ENCODE measurements at places on chromosomes 11 and 22.
A peak's percentile ranks its signal among the peaks of the same experiment; 100 is the strongest.

GRCh38 chr22:46855681-46856080 lies 93.2 kb downstream of the TBC1D22A start:
- no peak for DNase-seq

DNA sequence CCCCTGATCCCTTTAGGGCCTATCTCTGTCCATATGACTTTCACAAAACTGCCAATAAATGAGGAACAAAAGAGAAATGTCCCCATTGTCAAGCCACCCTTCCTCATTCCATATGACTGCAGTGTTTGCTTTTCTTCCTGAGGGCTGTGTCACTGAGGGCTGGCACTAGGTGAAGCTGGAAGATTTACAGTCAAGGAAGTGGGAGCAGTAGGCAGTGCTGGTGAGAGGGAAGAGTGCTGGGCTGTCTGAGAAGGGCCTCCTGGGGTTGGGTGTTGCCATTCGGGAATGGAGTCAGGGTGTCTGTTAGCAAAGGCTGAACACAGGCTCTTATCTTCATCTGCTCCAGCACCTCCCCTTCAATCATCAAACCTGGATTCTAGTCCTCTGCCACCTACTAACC lies 30.9 kb downstream of the INSC start:
- DNase-seq, result no peak

DNA sequence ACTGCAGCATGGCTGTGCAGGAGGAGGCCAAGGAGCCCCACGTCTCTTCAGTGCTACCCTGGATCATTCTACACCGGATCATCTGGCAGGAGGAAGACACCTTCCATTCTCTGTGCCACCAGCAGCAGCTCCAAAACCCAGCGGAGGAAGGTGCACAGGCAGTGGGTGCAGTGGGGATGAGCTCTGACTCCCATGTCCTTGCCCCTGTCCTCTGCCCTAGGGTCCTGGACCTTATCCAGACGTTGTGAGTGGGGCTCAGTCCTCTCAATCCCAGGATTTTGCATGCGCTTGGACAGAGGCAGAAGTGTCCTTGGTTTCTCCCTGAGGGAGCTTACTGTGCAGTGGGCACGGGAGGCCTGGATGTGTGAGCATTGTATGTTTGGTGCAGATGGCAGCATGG lies 61.3 kb downstream of the CABIN1 start:
- no peak for DNase-seq

GRCh38 chr11:128956401-128957201 lies 13.9 kb upstream of the TP53AIP1 start:
- peak; percentile 75 for DNase-seq

GRCh38 chr11:313787-314553 lies at the start of gene IFITM1:
Gene IFITM1, plus strand, starts transcription at chr11:314040. Its CDS starts 131 bp downstream, at chr11:314171.
- no peak for DNase-seq
